Activated CD8-positive, alpha-beta T cell treated with anti-CD3 and anti-CD28 coated beads for 36 hours (primary cell): ENCODE measurements at places on chromosomes 11 and 22. TPM values are rescaled to one million over a fixed set of nuclear protein-coding genes. Genes with fewer than 3 reads are reported as not detected.

Gene YPEL4
- total RNA-seq, result 0.54 TPM

Gene TREH
- total RNA-seq, result not detected

Gene C11orf97
- not detected for total RNA-seq

Gene RIMBP3C
- not detected for total RNA-seq

- H3K4me1 ChIP-seq, result no peaks in the 10 kb centered on the region
- H3K36me3 ChIP-seq, result no peaks in the 10 kb centered on the region
- DNase-seq, result no peak
- no peak overlapping the region for H3K27ac ChIP-seq
- H3K27me3 ChIP-seq, result peaks cover 1% of the 10 kb centered on the region
Observed at GRCh38 chr22:47269516-47270088, 507.2 kb downstream of the TBC1D22A start.

DNA sequence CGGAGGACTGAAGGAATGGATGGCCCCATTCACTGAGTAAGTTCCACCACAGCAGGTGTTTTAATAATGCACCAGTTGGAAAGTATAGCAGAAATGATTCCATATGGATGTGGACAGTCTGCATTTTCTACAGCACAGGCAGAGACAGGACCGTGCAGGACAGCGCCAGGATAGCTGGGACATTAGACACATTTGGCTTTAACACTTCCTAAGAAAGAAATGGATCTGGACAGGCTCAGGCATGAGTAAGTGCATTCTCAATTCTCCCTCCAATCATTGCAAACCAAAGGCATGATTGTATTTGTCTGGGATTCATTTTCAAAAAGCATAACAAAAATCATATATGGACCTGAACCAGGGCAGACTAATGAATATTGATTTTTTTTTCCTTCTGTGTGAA is 233.0 kb upstream of the POU2AF2 start:
- DNase-seq, result no peak
- peaks cover 4% of the 10 kb centered on the region for H3K27me3 ChIP-seq
- no peak overlapping the region for H3K4me3 ChIP-seq
- no peak overlapping the region for H3K27ac ChIP-seq
- no peaks in the 10 kb centered on the region for H3K4me1 ChIP-seq
- no peaks in the 10 kb centered on the region for H3K36me3 ChIP-seq

GRCh38 chr11:81259471-81259870 is 1474.2 kb downstream of the FAM181B start:
- H3K4me1 ChIP-seq, result no peaks in the 10 kb centered on the region
- H3K36me3 ChIP-seq, result no peaks in the 10 kb centered on the region
- no peak for DNase-seq
- H3K27ac ChIP-seq, result no peak overlapping the region

- no peak overlapping the region for H3K27ac ChIP-seq
- peaks cover 18% of the 10 kb centered on the region for H3K4me1 ChIP-seq
- peaks cover 29% of the 10 kb centered on the region for H3K36me3 ChIP-seq
- H3K4me3 ChIP-seq, result no peak overlapping the region
Observed at GRCh38 chr11:17145972-17146371, 61.8 kb downstream of the PIK3C2A start.

DNA sequence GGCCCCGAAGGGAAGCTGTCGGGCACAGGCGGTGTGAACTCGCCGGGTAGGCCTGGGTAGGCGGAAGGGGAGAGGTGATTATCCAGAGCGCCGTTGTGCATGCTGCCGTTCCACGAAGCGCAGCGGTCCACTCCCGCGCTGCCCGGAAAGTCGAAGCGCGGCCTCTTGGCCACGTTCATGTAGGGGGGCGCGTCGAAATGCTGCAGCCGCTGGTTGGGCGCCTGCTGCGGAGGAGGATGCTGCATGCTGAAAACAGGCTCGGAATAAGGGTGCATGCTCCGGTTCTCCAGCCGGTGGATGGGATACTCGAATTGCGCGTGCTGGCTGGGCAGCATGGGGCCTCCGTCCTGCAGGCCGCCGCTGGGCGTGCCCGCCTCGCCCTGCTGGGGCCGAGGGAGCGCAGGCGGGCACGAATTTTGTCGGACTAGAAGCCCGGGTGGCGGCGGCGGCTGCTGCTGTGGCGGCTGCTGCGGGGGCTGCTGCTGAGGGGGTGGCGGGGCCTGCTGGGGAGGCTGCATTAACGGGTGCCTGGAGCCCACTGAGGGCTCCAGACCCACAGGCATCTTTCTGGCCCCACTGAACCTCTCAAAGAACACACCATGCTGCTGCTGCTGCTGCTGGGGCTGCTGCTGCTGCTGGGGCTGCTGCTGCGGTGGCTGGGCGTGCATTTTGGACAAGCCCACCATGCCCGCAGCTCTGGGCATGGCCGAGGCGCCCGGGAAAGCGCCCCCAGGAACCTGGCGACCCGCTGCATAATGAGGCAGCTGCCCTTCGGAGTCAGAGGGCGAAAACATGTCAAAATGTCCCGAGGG is 2.3 kb downstream of the MN1 start:
- no peak overlapping the region for H3K27ac ChIP-seq
- DNase-seq, result no peak
- peaks cover 7% of the 10 kb centered on the region for H3K27me3 ChIP-seq
- H3K4me1 ChIP-seq, result peaks cover 7% of the 10 kb centered on the region
- H3K36me3 ChIP-seq, result no peaks in the 10 kb centered on the region
- H3K4me3 ChIP-seq, result no peak overlapping the region

- H3K4me1 ChIP-seq, result peaks cover 4% of the 10 kb centered on the region
- no peak overlapping the region for H3K4me3 ChIP-seq
- H3K27me3 ChIP-seq, result peaks cover 3% of the 10 kb centered on the region
- DNase-seq, result no peak
Observed at GRCh38 chr11:86499723-86500129, 125.0 kb downstream of the CCDC81 start.
